ENCODE measurements at places on chromosomes 7 and 10.

DNA sequence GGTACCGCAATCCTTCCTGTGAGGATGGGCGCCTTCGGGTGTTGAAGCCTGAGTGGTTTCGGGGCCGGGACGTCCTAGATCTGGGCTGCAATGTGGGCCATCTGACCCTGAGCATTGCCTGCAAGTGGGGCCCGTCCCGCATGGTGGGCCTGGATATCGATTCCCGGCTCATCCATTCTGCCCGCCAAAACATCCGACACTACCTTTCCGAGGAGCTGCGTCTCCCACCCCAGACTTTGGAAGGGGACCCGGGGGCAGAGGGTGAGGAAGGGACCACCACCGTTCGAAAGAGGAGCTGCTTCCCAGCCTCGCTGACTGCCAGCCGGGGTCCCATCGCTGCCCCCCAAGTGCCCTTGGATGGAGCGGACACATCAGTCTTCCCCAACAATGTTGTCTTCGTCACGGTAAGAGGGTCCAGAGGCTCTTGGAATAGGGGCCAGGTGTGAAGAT, 1.7 kb downstream of the MEPCE start:
- DNase-seq = no peak

GRCh38 chr10:132044803-132045202, 20.9 kb upstream of the JAKMIP3 start:
- no peak for DNase-seq

DNA sequence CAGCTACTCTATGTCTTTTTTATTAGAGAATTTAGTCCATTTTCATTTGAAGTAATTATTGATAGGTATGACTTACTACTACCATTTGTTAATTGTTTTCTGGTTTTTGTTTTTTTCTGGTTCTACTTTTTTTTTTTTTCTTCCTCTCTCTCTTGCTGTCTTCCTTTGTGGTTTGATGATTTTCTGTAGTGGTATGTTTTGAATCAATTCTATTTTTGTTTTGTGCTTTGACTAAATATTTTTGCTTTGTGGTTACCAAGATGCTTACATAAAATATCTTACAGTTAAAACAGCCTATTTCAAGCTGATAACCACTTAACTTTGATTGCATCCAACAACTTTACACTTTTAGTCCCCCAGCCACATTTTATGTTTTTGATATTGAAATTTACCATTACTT, 3.3 kb upstream of the OR2F2 start:
- no peak for DNase-seq

- DNase-seq = no peak
These were observed 621.2 kb downstream of the SDK1 start for GRCh38 chr7:3922175-3922635.

DNA sequence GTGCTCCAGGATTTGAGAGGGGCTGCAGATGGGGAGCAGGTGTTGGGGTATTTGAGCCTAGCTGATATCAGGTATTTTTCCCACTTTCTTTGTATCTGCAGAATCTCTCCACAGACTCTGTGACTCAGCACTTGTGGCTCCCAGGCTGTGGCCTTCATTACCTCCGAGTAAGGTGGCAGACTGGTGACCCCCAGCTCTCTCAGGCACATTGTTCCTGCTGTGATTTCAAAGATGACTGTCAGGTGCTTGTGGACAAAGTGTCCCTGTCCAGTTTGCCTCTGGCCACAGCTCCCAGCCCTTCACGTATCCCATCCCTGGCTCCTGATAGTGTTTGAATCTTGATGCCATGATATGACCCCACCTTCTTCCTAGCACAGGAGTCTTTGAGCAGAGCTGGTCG, 396.8 kb upstream of the PODXL start:
- no peak for DNase-seq

DNA sequence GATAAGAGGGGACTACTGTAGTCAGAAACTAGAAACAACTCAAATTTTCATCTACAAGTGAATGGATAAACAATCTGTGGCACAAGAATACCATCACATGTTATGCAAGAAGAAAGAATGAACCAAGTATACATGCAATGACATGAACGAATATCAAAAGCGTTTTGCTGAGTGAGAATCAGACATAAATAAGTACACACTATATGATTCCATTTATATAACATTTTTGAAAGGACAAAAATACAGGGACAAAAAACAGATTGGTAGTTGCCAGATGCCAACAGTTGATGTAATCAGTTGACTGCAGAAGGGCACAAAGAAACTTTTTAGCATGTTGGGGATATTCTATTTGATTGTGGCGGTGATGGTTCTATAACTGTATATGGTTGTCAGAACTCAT, 33.6 kb downstream of the CTNNA3 start:
- DNase-seq = no peak

All from activated CD4-positive, alpha-beta T cell treated with anti-CD3 and anti-CD28 coated beads for 4 hours (primary cell).